ENCODE measurements at places on chromosomes 5 and 9.

DNA sequence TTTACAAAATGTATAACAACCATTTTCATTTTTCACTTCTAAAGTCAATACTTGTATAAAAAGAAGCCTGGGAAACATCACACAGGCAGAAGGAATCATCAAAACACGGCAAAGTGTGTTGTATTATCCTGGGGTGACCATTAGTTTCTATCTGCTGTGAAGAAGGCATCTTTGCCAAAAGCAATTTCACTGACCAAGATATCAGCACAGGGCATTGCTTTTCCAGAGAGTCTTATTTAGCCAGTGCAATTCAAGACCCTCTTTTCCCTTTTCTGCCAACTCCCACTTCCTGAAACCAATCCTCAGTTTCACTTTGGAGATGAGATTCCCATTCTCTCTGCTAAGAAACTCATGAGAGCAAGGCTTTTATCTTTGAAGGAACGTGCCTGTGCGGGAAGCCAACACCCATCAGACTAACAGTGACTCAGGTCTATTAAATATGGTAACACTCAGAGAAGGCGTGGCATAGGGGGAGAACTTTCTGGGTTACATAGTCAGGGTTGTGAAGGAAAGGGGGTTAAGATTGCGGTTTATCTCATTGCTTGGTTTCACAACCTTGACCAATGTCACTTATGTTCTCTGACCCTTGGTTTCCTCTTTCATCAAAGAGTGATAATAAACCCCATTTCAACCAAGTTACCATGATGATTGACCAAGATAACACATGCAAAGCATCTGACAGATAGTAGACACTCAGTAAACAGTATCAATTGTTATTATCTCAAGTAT, 666.9 kb upstream of the KLF4 start:
- no peak for DNase-seq

DNA sequence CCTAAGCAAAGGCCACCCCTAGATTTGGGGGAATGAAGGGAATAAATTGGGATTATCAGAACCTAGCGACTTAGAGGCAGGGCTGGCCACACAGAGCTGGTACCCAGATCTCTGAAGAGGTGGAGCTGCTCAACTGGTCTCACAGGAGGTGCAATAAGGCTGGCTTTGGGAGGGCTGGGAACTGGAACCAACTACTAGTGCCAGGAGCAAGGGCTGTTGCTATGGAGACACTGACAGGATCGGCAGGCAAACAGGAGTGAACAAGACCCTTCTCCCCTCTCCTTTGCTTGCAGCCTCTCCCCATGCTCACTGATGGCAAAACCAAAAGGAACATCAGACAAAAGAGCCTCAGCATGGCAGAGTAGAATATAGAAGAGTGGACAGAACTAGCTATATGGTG, 17.0 kb upstream of the WHRN start:
- no peak for DNase-seq

GRCh38 chr5:139862313-139862712, 66.7 kb downstream of the PSD2 start:
- no peak for DNase-seq

DNA sequence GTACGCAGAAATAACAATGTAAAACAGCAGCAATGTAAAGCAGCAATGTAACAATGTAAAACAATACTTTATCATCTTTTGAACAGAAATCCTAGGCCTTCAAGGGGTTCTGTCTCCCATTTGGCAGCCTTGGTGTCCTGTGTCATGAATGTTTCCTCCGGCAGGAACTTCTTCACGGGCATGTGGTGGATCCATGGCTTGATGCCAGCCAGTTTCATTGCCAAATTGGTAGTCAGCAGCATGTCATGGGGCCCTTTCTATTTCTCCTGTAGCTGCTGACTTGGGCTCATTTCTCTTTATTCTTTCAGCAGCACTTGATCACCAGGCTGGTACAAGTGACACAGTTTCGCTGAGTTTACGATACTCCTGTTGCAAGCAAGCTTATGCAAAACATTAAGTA, 275.3 kb downstream of the HTR1A start:
- DNase-seq = no peak

GRCh38 chr5:16271851-16272250, 92.3 kb upstream of the MARCHF11 start:
- no peak for DNase-seq
